ENCODE measurements at places on chromosomes 1 and 21.

- DNase-seq = no peak
Measured at GRCh38 chr1:41322835-41323234, 38.4 kb upstream of the FOXO6 start.

GRCh38 chr1:119752592-119752991 is 16.1 kb downstream of the HMGCS2 start:
- no peak for DNase-seq

DNA sequence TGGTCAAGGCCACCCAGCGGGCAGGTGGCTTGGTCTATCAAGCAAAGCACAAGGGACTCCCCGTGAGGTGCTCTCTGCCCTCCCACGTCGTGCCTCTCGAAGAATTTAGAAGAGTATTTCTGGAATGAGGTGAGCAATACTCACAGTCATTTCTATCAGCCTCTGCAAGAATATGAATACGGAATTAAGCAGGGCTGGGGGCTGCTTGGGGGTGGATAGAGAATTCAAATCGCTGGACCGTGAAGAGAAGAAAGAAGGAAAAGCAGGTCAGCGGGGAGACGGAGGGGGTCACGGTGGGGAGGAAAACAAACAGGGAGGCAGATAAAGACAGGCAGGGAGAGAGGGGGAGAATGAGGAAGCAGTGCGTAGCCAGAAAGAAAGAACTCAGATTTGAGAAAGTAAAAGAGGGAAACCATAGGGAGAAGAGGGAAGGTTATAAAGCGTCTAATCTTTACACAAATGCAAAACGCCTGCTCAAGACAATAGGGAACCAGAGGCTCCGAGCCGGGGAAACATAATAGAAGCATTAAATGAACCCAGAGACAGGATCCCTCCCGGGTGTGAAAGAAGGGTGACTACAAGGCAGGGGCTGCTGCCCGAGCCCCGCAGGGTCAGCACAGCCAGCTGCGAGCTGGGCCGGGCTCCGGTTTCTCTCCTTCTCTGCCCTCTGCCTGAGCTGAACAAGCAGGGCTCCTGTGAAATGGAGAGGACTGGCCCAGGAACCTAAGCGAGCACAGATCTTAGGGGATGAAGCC is 2.1 kb upstream of the EDN2 start:
- DNase-seq = no peak

GRCh38 chr1:14027099-14027498 is 327.1 kb downstream of the PRDM2 start:
- no peak for DNase-seq

DNA sequence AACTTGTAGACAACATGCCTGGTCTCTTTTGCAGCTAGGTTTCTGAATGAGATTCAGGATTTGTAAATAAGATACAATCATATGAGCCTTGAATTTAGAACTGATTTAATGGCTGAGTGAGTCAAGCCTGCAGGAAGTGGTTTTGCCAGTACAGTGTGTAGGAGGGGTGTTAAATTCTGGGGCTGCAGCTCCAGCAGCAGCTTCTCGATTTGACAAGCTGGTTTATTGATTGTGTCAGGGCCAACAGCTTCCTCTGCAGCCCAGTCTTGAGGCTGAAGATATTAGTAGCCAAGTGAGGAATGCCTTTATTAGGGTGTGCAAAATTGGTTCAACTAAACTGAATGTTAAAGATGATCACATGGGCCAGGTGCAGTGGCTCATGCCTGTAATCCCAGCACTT is 11.5 kb upstream of the PLA2G5 start:
- peak; percentile 16 for DNase-seq

DNA sequence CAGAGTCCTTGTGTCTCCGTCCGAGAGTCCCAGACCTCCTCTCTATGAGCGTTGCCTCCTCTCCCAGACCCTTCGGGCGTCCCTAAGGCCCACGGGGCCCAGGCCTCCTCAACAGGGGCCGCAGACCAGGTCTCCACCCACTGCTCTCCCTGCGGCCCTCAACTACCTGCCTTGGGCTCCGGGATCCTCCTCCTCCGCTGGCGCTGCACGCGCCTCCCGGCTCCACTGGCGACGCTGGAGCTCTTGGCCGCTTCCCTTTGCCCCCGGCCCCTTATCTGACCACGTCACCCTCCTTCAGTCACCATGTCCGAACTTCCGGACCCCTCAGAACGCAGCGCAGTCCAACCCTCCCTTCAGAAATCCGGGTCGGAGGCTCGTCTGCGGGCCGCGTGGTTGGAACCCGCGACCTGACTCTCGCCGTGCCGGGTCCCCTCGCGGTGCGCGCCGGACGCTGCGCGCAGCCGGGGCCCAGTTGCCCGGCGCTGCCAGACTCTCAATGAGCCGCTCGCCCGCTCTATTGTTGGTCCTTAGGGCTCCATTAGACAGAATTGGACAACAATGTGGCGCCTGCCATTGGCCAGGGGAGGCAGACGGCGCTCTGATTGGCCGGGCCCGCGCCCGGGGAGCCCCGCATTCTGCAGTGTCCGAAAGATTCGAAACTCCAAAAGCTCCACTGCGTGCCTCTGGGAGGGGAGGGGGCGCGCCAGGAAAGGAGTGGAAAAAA is at the start of gene DMRTA2:
TSS of gene DMRTA2 (minus strand) at position 498 of the 724 bp plus-strand sequence. CDS start 1,907 bp downstream, outside the sequence.
- no peak for DNase-seq

DNA sequence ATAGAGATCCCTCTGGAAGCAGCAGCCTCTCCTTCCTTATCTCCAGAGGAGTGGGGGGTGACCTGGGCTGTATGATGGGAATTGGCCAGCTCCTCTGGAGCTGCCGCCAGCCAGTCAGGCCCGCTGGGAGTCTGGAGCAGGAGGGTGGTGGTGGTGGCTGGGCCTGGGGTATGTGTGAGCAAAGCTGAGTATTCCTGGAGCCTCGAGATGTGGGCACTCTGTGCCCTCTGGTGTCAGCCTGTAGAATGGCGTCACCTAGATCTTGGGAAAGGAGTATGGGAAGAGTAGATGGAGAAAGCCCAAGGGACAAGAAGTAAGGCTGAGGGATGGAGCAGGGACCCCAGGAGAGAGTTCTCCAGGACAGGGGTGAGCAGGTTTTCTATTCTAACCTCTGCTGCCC is 16.0 kb downstream of the VANGL2 start:
- DNase-seq = no peak

- no peak for DNase-seq
Measured at GRCh38 chr1:57188168-57188567, 222.4 kb upstream of the C8B start.

DNA sequence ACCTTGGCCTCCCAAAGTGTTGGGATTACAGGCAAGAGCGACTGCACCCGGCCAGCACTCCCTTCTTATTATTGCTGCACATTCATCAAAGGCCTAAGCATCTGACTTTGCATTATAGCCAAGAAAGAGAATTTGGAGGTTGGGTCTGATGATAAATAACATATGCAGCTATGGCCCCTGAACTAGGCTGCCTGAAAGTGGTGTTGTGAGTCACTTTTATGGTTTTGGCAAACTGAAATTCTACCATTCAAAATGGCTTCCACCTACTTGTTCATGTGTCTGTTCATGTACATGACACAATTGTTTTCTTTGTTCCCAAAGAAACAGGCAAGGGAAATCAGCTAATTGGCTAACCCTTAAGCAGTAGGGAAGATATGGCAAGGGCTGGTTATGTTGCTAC is 25.0 kb upstream of the UAP1 start:
- DNase-seq = no peak

DNA sequence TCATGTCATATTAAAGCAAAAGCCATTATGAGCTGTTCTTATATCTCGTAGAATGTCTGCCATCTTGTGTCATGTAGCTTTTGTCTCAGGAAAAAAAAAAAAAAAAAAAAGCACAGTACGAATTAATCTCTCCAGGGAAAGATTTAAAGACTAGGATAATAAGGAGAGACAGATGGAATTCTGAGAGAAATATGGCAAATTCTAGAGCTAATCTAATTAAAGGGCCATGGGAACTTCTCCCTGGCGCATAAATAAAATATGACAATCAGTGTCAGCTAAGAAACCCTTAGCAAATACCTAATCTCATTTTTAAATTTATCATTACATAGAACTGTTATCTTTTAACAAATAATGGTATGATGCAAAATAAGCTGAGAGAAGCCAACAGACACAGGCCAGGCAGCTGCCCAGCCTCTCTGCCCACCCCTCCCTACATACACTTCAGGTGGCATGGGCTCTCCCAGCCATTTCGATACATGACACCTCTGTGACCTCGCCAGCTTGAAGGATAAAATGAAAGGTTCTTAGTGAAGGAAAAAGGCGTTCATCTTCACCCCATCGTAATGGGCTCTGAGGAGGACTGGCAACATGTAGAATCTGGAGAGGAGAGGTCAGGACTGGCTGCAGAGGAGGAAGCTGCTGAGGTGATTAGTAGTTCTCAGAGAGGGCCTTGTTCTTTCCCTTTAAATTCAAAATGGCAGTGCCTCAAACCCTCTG is 39.8 kb downstream of the DISC1 start:
- DNase-seq = no peak

- DNase-seq = no peak
Measured at GRCh38 chr1:45545553-45546310, 4.9 kb upstream of the AKR1A1 start.

DNA sequence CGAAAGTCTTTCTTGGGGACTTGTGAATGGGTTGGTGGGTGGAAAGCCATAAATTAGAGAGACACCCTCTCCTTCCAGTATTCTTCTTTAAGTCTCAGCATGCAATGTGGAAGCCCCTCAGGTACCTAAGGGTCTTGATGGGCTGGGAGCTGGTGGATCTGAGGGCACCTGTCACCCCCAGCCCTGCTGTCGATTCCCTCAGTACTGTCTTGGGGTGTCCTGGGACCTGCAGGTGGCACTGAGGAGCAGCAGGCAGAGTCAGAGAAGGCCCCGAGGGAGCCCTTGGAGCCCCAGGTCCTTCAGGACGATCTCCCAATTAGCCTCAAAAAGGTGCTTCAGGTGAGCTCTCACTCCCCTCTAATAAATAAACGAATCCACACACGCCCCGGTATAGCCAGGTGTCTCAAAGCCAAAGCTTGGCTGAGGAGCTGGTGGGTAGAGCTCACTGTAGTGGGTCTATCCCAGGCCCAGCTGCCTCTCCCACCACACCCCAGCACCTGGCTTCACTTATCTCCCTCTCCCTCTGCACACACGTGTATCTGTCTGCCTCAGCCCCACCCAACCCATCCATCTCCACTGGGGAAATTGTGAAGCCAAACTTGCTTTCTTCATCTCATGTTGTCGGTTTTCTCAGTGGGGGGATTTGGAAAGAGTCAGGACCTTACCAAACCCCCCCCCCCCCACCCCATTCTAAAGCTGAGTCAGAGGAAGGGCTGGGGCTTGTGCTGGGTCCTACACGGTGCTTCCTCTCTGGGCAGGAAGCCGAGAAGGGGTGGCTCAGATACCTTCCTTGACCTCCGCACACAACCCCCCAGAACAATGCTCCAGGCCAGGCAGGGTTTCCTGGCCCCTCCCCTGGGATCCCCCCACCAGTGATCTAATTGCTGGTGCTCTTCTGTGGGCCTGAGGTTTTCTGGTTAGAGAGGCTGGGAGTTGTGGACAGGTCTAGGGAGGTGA is 1.6 kb downstream of the ADAM15 start:
- DNase-seq = no peak

GRCh38 chr1:32448773-32449456 is 16.0 kb upstream of the ZBTB8B start:
- no peak for DNase-seq

DNA sequence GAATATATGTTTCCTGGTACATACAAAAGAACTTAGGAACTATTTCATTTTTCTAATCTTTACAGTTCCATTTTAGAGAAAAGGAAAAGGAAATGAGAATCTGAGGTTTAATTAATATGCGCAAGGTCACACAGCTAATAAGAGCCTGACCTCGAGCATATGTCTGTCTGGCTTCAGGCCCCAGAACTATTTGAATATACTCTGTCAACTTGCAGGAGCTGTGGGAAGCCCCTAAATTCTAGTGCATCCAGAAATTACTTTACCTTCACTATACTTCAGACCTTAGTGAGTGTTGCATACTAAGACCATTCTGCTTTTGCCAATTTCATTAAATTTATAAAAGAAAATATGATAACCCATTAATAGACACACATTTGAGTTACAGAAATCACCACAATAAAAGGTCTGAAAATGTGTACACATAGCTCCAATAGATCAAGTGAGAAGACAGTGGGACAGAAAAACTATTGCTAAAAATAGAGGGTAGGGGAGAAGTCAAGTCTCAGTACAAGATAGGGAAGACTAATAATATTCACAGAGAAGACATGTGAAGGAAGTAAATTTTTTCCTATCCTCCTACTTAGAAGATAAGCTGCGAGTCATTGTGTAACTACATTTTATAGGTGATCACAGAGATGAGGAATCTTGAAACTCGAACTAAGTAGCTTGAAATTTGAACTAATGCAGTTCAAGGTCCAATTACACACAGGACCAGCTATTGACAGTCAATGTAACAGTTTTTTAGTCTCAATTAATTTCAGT is 3.8 kb downstream of the RGS13 start:
- no peak for DNase-seq

GRCh38 chr1:192756847-192757246 is 52.0 kb upstream of the RGS2 start:
- DNase-seq = no peak

DNA sequence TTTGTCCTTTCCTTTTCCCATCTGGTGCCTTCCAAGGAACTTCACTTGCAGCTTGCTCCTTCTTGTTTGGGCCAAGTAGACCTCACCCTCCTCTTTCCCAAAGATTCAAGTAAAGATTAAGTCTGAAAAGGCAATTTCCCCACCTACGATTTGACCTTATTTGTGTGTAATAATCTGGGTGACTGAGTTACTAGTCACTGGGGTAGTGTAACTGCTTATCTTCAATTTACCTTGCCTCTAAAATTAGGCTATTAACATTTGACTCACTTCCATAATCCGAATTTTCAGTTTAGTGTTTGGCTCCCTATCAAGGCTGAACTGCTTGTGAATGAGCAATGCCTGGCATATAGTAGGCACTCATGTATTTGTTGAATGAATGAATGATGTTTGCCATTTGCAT is 59.6 kb downstream of the PLA2G4A start:
- no peak for DNase-seq

GRCh38 chr1:206683313-206683712 is 1.4 kb upstream of the MAPKAPK2 start:
- no peak for DNase-seq

- no peak for DNase-seq
Measured at GRCh38 chr1:178487070-178487615, 9.6 kb downstream of the CLEC20A start.

DNA sequence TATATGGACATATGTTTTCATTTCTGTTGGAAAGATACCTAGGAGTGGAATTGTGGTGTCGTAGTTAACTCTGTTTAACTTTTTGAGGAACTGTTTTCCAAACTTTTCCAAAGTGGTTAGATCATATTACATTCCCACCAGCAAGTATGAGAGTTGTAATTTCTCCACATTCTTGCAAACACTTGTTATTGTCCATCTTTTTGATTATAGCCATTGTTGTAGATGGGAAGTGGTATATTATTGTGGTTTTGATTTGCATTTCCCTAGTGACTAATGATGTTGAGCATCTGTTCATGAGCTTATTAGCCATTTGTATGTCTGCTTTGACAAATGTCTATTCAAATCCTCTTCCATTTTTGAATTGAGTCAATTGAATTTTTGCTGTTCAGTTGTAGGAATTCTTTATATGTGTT is 19.8 kb downstream of the CAMTA1 start:
- DNase-seq = no peak

- DNase-seq = no peak
Measured at GRCh38 chr21:42739061-42739931, 85.9 kb downstream of the PDE9A start.

All from effector memory CD8-positive, alpha-beta T cell (primary cell).